Spinal cord (tissue), 10 donors: ENCODE measurements at places on chromosomes 12 and 14. TPM values are rescaled to one million over a fixed set of nuclear protein-coding genes. Genes with fewer than 3 reads are reported as not detected.

DNA sequence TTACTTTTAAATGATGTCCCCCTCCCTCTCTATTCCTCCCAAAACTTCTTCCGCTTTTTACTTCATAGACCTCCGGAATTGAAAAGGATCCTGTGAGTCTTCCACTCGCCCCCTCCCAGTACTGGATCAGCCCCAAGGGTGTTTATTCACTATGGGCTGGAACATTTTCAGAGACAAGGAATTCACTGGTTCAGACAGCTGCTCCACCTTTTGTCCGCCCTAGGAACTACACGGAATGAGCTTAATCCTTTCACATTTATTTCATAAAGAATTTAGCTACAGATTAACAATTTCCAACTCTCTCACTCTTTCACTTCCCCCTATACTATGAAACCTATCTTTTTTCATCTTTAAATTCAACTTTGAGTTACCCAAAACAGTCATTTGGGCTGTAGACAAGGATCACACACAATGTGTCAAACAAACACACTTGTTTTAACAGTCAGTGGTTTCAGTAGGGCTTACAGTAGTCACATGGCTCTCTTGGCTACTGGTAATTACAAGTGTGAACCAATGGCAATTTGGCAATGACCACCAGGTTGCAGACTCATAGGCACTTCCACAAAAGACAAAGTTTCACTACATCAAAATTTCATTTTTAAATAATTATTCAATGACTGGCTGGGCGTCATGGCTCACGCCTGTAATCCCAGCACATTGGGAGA, 20.6 kb downstream of the CNIH1 start:
- no peak for DNase-seq

- DNase-seq, result no peak
Measured at GRCh38 chr12:10167599-10167998, 4.3 kb downstream of the OLR1 start.

DNA sequence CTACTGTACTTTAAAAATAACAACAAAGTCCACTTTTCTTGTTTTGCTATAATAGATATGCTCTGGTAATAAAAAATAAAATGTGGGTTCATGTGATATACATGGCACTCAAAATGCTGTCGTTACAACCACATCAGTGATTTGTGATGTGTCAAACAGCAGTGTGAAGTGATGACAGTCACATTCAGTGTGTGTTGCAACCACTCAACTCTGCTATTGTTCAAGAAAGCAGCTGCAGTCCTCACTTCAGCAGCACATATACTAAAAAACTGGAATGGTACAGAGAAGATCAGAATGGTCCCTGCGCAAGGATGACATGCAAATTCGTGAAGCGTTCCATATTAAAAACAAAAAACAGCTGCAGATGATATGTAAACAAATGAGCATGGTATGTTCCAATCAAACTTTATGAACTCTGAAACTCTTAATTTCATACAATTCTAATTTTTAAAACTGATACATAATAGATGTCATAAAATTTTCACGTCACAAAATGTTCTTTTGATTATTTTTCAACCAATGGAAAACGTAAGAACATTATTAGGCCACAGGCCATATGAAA, 6.7 kb downstream of the TRMT5 start:
- DNase-seq, result no peak

SOS2 gene
- 29.6 TPM for polyA plus RNA-seq

CLEC4C gene
- polyA plus RNA-seq, result not detected
